ENCODE measurements at places on chromosomes 3 and 15. TPM values are rescaled to one million over a fixed set of nuclear protein-coding genes. Genes with fewer than 3 reads are reported as not detected.

GRCh38 chr15:83436513-83437158, 10.5 kb upstream of the SH3GL3 start:
- DNase-seq, result no peak

GRCh38 chr3:58625196-58625824, 41.3 kb downstream of the FAM3D start:
- no peak for DNase-seq

GRCh38 chr3:179544981-179545645, 17.6 kb upstream of the ACTL6A start:
- no peak for DNase-seq

Gene ARGFX
- total RNA-seq, result not detected

- DNase-seq, result no peak
These were observed 212.1 kb upstream of the P2RY1 start for GRCh38 chr3:152622811-152623167.

DNA sequence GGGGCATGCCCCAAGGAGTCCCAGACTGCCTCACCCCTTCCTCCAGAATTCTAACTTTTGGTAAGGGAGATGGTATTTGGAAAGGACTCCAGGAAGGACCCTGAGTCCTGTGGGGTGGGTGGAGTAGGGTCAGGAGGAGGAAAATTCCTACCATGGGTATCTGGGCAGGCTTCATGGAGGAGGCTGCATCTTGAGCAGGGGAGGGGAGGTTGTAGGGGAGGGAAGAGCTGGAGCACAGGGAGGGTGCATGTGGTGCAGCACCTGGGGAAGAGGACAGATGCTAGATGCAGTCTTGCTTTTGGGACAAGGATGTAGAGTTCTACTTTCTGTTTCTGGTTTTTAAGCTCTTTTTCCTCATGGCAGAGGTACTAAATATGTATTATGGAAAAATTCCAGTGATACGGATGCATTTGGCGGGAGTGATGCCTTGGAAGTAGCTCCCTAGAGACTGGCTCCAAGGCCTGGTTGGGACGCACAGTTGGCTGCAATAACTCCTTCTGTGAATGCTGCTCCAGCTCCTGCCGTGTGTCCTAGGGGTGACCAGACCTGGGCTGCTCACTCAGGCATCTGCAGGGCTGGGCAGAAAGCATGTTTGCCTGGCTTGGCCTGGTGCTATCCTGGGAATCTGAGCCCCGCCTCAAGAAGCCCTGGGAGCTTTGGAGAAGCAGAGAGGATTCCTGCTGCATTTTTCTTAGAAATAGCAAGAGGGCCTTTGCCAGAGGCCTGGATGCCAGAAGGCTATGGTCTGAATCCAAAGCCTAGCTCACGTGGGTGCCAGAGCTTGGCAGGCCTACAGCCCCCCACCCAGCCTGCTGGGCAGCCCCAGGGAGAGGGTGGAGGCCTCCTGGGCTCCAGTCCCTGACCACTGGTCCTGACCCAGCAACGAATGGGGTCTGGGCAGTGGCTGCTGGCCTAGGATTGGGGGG, 10.1 kb downstream of the SEMA3F start:
- DNase-seq, result no peak
